ENCODE measurements at places on chromosomes 2 and 18. TPM values are rescaled to one million over a fixed set of nuclear protein-coding genes. Genes with fewer than 3 reads are reported as not detected.

TACR1 gene
- 6.2 TPM for polyA plus RNA-seq

CD28 gene
- 0.78 TPM for polyA plus RNA-seq

MAL gene
- 17.6 TPM for polyA plus RNA-seq

AQP12B gene
- 0.44 TPM for polyA plus RNA-seq

SPATA3 gene
- polyA plus RNA-seq: not detected

TDRD15 gene
- polyA plus RNA-seq: 0.08 TPM

STK17B gene
- polyA plus RNA-seq: 8.1 TPM

DAW1 gene
- polyA plus RNA-seq: 8.7 TPM

AFG3L2 gene
- polyA plus RNA-seq: 48.4 TPM

All from spinal cord (tissue), 10 donors.